ENCODE measurements at places on chromosomes 6 and 20.

GRCh38 chr6:158879180-158879579, 60.0 kb upstream of the EZR start:
- peak; percentile 19 for DNase-seq

DNA sequence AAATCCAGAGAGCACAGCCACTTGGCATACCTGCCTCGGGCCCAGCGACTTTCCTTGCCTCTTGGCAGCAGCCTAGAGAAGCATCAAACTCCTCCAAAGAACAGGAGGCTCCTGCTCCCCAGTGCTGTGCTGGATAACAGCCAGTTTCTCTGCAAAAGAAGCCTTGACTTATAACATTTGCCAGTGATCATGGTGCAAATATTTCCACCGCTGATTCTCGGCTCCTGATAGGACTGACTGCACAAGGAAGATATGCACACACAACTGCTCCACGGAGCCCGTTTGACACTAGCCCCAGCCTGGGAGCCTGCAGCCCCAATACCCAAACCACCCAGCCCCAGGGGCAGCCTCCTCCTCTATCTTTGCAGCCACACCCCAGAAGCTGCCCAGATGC, 17.5 kb downstream of the ACSS1 start:
- peak; percentile 97 for DNase-seq

GRCh38 chr20:21622097-21622857, 83.2 kb upstream of the PAX1 start:
- no peak for DNase-seq

- DNase-seq: no peak
These were observed 298.2 kb downstream of the DOK5 start for GRCh38 chr20:54773643-54774000.

DNA sequence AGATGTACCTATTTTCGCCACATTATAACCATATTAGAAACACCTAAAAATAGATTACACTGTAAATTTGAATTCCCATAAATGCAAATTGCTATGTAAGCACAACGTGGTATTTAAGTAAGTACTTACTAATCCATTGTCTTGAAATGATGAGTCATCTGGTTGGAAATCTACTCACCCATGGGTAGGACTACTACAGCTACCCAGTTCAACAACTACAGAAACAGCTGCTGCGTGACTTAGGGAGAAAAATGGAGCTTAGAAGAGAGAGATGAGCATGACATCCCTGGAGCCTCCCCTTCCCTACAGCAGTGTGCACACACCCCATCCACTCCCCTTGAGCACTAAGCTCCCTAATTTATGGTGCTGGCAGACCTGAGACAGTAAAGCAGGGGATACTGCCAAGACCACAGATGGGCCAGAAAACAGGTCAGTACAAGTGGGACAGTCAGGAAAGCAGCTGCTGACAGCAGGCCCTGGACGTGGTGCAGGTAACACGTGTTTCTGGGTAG, 26.9 kb downstream of the RRAGD start:
- no peak for DNase-seq

DNA sequence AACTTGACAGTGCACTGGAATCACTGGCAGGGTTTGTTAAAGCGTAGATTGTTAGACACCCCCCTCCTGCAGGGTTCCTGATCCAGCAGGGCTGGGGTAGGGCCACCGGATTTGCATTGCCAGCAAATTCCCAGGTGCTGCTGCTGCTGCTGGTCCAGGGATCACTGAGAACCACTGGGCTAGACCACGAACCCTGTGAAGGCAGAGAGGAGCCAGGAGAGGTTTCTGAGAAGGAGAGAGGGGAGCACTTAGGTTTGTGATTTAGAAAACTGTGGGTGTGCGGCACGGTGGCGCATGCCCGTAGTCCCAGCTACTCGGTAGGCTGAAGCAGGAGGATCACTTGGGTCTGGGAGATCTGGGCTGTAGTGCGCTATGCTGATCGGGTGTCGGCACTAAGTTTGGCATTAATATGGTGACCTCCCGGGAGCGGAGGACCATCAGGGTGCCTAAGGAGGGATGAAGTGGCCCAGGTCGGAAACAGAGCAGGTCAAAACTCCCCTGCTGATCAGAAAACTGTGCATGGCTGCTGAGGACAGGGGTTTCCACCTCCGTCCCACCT, 53.6 kb upstream of the FAM83D start:
- DNase-seq: no peak

GRCh38 chr20:44398335-44398734, 42.8 kb downstream of the HNF4A start:
- DNase-seq: no peak

- DNase-seq: no peak
These were observed 117.2 kb downstream of the PDSS2 start for GRCh38 chr6:107342144-107342543.

- no peak for DNase-seq
These were observed 17.6 kb downstream of the SIRPD start for GRCh38 chr20:1539816-1540419.

GRCh38 chr20:57598060-57598459, 22.2 kb downstream of the ZBP1 start:
- DNase-seq: no peak

DNA sequence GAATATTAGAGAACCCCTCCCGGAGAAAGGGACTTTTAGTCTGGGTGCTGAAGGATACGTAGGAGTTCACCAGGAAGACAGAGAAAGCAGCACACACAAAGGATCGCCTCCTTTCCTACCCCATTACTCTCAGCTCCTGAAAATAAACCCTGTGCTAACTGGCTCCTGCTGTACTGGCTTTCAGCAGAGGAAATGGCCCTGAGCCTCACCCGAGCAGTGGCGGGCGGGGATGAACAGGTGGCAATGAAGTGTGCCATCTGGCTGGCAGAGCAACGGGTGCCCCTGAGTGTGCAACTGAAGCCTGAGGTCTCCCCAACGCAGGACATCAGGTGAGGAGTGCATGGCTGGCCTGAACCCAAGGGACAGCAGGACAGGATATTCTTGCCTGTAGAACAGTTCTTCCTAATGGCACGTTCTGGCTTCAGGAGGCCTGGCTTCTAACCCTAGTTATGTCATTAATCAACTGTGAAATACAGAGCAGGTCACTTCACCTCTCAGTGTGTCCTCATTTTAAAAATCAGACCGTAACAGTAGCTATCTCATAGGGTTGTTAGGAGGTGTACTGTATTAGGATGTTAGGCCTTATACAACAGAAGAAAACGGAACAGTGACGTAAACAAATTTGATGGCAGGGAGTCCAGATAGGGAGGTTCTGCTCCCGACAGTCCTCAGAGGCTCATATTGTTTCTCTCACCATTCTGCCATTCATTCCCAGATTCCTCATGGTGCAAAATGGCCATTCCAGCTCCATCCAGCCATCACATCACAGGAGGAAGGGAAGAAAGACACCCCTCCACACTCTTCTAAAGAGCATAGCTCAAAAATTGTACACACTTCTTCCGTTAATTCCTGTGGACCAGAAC, 1.8 kb downstream of the RBCK1 start:
- DNase-seq: peak; percentile 21

GRCh38 chr6:112946051-112946450, 598.9 kb downstream of the RFPL4B start:
- no peak for DNase-seq

DNA sequence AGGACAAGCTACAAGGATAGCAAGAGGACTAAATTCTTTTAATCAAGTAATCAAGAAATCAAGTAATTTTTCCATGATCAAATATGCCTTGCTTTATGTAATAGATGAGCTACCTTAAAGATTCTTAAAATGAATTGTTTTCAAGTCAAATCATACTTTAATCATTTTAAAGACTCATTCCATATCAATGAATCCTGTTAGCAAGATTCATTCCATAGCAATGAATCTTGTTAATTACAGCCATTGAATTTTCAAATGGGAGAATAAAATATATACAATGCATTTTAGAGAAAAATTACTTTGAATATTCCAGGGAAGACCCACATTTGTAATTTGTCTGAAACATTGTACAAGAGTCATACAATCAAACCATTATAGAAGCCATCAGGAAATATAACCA, 145.7 kb downstream of the RFX6 start:
- no peak for DNase-seq

DNA sequence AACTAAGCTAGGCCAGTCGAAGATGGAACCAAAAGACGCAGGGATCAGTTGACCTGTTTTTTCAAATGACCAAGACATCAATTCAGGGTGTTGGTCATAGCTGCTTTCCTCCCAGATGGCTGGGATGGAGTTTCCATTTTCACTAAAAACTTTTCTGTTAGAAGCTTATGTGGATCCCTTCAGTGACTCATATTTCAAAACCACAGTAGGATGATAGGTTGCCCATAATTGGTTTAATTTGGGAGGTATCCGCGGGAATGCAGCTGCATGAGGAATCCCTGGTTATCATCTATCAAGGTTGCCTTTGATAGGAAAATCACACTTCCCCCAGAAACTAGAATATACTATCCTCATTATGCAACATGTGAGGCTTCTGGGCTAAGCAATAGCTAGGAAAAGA, 150.9 kb upstream of the MLIP start:
- DNase-seq: no peak

- no peak for DNase-seq
These were observed 31.0 kb downstream of the E2F3 start for GRCh38 chr6:20432692-20433091.

DNA sequence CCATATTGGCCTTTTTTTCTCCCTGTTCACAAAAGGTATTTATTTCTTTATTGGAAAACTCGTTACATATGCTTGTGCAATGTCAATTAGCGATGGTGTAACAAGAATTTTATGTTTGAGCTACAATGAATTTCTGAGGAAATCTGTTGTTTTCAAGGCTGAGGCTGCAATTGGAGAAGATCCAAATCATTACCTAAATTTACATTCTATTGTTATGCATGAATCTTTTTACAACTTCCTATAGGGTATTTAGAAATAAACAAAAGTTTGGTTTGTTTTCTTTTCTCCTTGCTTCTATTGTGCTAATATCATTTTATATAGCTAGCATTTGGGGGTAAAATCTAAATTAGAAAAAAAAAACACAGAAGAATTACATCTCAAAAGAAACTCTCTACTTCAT, 34.7 kb upstream of the NKAIN2 start:
- DNase-seq: no peak

GRCh38 chr6:137017081-137017480, 27.7 kb downstream of the IL20RA start:
- no peak for DNase-seq

GRCh38 chr6:138201836-138202235, 16.5 kb downstream of the PBOV1 start:
- no peak for DNase-seq

DNA sequence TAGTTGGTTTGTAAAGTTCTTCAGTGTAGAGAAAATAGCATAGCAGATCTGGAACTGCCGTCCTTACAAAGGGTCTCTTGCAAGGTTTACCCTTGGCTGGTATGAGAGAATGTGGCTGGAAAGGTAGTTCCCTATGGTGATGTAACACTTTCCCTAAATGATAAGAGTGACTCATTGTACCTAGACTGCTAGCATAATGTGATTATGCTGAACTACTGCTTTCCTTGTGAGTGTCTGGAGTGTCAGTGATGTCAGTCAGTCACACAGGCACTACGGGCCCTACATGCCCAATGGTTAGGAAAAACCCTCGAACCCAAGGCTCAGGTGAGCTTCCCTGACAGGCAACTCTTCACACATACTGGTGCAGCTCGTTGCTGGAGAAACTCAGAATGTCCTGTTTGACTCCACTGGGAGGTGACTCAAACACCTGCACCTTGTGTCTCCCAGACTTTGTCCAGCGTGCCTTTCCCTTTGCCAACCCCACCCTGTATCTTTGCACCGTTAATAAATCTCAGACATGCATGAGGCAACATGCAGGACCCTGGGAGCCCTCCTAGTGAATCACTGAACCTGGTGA, 28.4 kb upstream of the LY86 start:
- DNase-seq: no peak

DNA sequence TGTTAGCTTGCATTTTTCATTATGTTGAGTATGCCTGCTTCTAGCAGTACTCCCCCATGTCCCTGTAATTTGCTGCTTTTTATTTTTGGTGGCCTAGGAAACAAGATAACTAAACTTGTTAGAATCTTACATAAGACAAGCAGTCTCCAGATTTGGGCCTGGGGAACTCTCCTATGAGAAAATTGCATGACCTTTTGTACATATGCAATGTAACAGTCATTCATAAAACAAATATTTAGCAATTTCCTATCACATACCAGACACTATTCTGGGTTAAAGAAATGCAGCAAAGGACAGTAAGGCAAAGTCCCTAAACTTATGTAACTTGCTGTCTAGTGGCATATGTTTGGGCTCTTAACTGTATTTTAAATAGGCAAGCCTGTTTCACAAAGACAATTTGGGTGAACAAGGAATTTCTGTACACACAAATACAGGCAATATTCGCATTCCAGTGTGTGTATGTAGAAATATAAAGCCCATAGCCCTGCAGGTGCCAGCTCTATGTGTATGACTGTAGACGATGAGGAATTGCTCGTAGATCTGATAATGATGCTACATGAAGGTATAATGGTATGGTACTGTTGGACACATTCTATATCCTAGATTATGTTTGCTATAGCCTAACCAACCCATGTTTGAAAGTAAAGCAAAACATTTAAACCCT, 305.2 kb upstream of the CITED2 start:
- DNase-seq: peak; percentile 31

GRCh38 chr6:21970569-21971300, 326.1 kb downstream of the PRL start:
- no peak for DNase-seq

DNA sequence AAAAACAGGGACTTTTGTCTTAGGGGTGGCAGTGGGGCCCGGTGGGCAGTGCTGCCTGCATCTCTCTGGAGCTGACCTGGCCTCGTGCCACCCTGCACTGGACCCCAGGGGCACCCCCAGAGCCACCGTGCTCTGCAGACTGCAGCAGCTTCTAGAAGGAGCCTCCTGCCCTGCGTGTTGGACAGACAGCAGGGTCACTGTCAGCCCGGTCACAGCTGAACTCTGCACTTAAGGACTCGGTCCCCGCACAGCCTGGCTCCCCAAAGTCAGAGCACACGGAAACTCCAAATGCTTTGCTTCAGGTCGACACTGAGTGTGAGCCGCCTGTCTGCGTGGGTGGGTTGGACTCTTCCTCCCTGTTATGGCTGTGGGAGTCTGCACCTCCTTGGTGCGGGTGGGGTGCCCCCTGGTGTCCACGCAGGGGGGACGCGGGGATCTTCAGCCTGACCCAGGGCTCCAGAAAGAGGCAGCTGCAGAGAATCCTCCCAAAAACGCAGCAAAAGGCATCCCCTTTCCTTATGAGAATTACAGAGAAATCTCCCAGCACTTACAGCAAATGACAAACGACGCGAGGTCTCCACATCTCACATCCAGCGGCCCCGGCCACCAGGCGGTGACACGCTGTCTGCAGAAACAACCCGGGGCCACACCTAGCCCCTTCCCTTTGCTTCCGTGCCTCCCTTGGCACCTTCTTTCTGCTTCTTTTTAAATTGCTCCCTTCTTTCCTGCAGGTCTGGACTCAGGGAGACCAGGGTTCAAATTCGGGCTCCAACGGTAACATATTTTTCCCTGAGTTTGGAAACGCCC, 36.3 kb upstream of the DACT2 start:
- DNase-seq: peak; percentile 64

GRCh38 chr6:57224769-57225515, 2.8 kb upstream of the RAB23 start:
- DNase-seq: peak; percentile 25

Measured in hematopoietic multipotent progenitor cell treated with erythropoietin and hydrocortisone succinate and interleukin-3 and kit ligand, for 6 days (in vitro differentiated cells).